ENCODE measurements at places on chromosomes 1 and 21.
A peak's percentile ranks its signal among the peaks of the same experiment; 100 is the strongest.

GRCh38 chr1:210722410-210723081, 393.8 kb downstream of the HHAT start:
- DNase-seq = no peak

GRCh38 chr1:25620701-25621350, 4.2 kb downstream of the MAN1C1 start:
- DNase-seq = no peak

- DNase-seq = no peak
Measured at GRCh38 chr21:26800455-26800854, 44.8 kb downstream of the ADAMTS1 start.

DNA sequence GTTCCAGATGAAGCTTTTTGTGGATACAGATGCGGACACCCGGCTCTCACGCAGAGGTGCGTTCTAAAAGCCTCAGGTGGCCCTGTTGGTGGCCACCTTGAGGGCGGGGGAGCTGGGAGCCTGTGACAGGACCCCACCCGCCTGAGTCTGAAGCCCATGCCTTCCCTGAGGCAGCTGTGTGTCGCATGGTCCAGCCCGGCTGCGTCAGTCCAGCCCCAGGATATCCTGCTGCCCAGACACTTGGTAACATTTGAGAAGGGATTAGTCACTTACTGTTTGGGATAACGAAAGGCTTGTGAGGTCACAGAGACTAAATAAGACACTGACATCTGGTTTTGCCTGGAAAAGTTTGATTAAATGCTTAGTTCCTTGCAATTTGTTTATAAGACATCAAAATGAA, 68.9 kb downstream of the UCK2 start:
- no peak for DNase-seq

GRCh38 chr21:25494804-25495203, 112.5 kb downstream of the MRPL39 start:
- no peak for DNase-seq

- DNase-seq = no peak
Measured at GRCh38 chr1:240538776-240539430, 73.1 kb downstream of the GREM2 start.

DNA sequence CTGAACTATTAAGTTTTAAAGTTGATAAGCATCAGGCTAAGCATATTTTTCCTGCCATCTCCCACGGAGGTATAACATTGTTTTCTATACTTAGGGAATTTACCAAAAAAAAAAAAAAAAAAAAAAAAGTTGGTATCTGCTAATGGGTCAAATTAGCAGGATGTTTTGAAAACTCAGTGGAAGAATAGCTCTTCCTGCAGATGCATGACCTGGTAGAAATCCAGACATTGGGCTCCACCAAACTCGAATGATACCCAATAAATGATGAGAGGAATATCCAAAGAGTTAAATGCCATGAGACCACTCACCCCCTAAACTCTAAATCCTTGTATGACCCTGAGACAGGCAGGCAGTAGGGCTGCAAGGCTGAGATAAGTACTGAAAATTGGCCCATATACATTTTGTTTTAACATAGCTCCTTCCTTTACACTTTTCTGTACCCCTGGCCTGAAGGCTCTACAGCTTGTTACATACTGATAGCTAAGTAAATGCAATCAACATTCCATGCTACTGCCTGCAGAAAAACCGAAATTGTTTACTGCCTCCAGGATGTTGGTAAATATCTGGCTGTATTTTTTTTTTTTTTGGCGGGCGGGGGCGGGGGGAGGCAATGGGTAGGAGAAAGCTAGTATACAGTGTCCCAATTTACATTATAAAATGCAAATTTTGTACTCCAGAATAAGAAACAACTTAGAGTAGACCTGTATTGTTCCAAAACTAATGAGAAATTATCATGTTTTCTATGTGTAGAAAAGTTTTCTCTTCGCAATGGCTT, 57.6 kb downstream of the NFIA start:
- no peak for DNase-seq

GRCh38 chr1:64077281-64077940, 126.0 kb upstream of the UBE2U start:
- DNase-seq = peak; percentile 11

DNA sequence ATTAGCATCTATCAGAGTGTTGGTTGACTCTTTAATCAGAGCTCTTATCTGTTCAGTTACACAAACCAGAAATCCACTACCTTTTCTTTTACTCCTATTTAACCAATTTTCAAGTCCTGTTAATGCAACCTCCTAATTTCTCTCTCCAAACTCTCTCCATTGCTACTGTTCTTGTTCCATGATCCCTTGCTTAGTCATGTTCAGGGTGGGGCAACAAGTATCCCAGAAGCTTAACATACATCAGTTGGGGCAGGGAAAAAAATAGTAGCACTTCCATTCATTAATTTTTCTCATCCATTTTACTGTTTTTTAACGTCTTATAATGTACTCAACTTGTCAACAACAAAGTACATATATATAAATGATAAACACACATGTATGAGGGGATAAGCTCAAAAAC, 111.2 kb upstream of the LBR start:
- no peak for DNase-seq

GRCh38 chr1:223479718-223480425, 86.7 kb downstream of the CCDC185 start:
- no peak for DNase-seq

GRCh38 chr1:29133861-29134694, 10.4 kb upstream of the TMEM200B start:
- no peak for DNase-seq

DNA sequence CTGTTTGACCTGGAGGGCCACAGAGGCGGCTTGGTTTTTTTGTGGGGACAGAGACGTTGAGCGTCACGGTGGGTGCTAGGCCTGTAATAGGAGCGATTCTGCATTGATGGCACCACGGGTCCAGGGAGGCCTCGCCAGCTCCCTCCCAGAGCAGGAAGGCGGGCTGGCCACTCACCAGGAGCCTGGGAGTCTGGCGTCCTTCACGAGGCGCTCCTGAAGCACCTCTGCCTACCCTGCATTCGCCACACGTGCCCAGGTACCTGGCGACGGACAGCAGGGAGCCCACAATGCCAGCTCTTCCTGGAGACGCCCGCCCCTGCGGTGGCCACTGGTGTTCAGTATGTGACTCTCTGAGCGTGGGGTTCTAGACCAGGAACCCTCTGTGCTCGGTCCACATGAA, 69.9 kb upstream of the TRAPPC10 start:
- DNase-seq = no peak

GRCh38 chr1:151347523-151348246, 633 bp upstream of the RFX5 start:
- no peak for DNase-seq

DNA sequence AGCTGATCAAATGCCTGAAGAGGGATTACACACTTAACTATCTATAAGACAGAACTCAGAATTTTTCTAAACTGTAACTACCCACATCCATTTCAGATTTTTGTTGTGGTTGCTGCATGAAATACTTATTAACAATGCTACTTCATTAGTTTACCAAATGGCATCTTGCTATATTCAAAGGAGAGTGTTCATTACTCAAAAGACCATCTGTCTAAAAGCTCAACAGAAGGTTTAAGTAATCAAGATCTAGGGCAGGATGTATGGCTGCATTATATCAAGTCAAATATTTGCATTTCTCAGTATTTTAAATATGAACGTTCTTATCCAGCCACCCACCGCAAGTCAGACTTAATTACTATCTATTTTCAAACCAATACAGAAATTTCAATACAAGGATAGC, 79.9 kb downstream of the SIPA1L2 start:
- DNase-seq = no peak

GRCh38 chr21:46323227-46323709, 402 bp downstream of the C21orf58 start:
- no peak for DNase-seq

- DNase-seq = no peak
Measured at GRCh38 chr21:16969636-16970035, 543.2 kb upstream of the CXADR start.

- no peak for DNase-seq
Measured at GRCh38 chr1:157090771-157091170, 8.8 kb downstream of the ETV3L start.

DNA sequence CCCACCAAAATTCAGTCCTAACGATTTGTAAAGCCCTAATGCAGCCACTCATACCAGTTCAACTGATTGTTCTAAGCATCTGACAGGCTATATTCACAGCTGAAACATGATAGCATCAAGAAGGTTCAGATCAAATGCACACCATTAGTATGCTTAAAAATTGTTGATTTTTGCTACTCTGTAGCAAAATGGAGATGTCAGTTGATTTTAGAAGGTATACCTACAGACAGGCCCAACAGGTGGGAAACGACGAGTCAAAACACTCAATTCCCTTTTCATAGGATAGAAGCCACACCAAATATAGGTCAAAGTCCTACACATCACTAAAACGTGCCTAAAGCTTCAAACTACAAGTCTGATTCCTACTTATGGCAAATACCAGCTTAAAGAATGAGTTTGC, 6.7 kb downstream of the SFPQ start:
- DNase-seq = no peak

DNA sequence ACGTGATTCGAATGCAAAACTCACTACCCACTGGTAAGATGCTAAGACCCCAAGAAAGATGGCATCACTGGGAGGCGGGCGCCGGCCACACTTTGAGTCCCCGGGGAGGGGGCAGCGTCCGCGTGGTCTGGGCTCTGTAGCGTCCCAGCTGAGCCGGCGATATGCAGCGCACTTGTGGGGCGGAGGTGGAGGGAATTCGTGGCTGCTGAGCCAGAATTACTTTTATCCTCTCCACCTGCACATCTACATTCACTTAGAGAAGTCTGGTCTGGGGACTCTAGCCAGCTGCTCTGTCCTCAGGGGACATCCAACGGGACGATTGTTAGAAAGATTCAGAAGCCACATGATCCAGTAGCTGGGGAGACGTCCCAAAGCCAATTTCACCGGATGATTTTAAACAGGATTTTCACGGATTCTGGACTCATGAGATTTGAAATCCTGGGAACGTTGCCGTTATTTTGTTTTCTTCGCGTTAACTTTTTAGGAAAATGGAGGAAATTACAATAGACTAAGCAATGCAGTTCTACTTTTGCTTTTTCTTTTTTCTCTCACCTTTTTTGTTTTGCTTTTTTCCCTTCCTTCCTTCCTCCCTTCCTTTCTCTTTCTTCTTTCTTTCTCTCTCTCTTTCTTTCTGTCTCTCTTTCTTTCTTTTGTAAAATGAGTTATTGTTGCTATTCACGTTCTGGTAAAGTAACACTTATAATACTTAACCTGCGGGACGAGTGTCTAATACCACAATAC, 1.3 kb downstream of the JAM2 start:
- DNase-seq = no peak

DNA sequence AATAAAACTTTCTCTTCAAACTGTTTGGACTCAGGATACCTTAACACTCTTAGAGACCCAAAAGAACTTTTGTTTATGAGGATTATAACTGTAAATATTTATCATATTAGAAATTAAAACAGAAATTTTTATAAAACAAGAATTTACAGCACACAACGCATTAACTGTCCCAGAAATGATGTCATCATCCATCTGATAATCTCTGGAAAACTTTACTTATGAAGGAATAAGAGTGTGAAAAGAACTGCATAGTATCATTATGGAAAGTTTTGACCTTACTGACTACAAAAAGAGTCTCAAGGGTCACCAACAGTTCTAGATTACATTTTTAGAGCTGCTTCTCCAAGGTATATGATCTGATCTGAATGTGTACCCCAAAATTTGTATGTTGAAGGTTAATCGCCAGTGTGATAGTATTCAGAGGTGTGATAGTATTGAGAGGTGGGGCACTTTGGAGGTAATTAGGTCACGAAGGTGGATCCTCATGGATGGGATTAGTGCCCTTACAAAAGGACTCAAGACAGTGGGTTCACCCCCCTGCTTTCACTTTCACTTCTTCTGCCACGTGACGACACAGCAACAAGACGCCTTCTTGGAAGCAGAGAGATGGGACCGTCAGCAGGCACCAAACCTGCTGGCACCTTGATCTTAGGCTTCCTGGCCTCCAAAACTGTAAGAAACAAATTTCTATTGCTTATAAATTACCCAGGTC, 95.7 kb upstream of the NR5A2 start:
- DNase-seq = no peak

DNA sequence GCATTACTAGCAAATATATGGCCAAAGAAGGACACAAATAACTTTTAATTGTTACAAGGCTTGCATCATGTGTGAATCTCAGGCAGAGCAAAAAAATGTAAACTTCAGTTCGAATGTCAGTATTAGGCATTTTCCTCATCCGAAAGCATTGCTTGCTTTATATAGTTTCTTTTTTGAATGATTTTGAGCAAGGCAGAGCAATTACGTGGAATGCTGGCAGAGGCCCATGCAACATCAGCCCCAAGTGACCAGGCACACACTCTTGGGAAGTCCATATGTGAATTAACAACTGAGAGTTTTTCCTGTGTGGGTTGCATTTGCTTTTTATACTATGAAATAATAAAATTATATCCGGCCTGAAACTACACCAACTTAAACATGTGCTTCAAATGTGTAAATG, 274.8 kb downstream of the PTPRC start:
- DNase-seq = no peak

DNA sequence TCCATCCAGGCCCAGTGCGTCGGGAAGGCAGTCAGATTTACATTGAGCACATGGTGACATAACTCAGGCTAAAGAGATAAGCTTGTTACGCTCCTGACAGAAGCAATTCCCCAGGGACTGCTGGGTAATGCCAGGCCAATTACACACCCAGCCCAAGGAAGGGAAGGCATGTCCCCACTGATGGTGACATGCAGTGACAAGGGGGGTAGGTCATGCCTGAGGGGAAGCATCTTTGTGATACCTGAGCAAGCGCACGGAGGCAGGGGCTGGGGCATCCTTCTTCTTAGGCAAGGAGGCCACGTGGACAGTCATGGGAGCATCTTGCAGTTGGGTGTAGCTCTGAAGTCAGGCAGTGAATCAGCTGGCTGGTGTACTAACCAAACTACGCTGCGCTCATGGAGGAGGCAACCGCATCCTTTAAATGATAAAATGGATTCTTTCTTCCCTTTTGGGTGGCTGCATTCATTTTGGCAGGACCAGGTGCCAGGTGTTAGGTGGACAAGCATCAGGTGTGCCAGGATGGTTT, 39.6 kb upstream of the GRIK3 start:
- no peak for DNase-seq

- no peak for DNase-seq
Measured at GRCh38 chr1:24516506-24516905, 13.9 kb downstream of the RCAN3 start.

DNA sequence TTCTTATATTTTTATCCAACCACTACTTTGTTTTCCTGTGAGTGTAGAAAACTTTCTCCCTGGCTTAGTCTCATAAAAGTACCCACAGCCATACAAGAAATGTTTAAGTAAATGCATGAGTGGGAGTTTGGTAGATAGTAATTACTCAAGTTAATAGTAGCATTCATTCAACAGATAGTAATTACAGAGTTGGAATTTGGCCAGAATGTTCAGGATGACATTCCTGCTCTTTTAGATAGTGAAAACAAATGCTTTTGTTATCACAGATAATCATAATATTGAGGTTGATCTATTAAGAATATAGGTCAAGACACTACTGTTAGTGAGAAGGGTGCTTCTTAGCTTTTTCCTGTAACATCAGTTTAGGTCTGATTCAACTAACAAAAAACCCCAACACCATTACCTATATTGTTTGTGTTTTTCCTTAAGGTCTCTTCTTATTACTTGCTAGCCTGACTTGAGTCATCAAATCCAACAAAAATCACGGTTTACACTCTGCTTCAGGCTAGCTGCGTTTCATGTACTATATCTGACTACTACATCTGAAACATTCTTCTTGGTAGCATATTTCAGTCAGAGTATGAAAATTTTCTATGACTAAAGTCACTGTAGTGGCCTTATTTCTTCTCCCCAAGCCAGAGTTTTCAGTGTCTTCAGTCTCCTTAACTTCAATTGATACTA, 163.7 kb downstream of the HS2ST1 start:
- no peak for DNase-seq
